ENCODE measurements at places on chromosomes 7 and 10. TPM values are rescaled to one million over a fixed set of nuclear protein-coding genes. Genes with fewer than 3 reads are reported as not detected.

The MSRB2 gene
- 15.5 TPM for total RNA-seq

The HTRA1 gene
- 47.9 TPM for total RNA-seq

The PNLIPRP3 gene
- total RNA-seq: 0.03 TPM

The HGF gene
- 0.03 TPM for total RNA-seq

The ABCA13 gene
- 0.03 TPM for total RNA-seq

The MBL2 gene
- not detected for total RNA-seq

The NUDT13 gene
- total RNA-seq: 2.6 TPM

The ARHGAP19 gene
- 4.9 TPM for total RNA-seq

The MARCHF5 gene
- total RNA-seq: 35.2 TPM

The STOX1 gene
- total RNA-seq: 0.73 TPM

The DNA2 gene
- total RNA-seq: 8.4 TPM

The NXPH1 gene
- total RNA-seq: not detected

The TAF3 gene
- total RNA-seq: 7.1 TPM

The GRM3 gene
- total RNA-seq: not detected

The PRR15 gene
- total RNA-seq: 4.6 TPM

The FZD8 gene
- 4.7 TPM for total RNA-seq

Measured in A549 treated with AZD2906 at 1 μM for 4 hours (cell line).